GM03348 (cell line): ENCODE measurements at places on chromosomes 5 and 9.
A peak's percentile ranks its signal among the peaks of the same experiment; 100 is the strongest.

GRCh38 chr9:93172666-93173364 lies 11.1 kb upstream of the WNK2 start:
- DNase-seq = no peak

DNA sequence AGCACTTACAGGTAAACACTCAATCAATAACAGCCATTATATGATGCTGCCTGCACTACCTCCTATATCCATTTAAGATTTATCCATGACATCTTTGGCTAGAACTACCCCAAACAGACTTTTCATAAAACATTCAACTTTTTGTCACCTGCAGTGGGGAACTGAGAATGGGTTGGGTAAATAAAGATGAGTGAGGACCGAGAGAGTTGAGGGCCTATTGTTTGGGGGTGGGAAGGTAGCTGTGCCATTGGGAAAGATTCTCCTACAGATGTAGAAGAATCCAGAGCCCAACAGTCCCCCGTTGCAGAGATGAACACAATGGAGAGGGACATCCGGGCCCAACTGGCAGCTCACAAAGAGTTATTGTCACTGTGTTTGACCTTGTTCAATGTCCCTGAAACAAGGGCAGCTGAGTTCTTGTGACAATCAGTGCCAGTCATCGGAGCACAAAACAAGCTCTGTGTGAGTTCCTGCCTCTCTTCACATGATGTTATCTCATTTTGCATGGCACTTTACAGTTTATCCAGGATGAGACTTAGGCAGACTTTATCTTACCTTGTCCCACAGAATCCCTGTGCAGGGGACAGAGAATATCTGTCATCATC lies 11.5 kb upstream of the SLC31A2 start:
- no peak for DNase-seq

GRCh38 chr5:102226321-102226720 lies 69.8 kb downstream of the SLCO4C1 start:
- DNase-seq = no peak

- peak; percentile 69 for DNase-seq
Observed at GRCh38 chr9:96856363-96857286, 2.3 kb upstream of the ZNF782 start.

DNA sequence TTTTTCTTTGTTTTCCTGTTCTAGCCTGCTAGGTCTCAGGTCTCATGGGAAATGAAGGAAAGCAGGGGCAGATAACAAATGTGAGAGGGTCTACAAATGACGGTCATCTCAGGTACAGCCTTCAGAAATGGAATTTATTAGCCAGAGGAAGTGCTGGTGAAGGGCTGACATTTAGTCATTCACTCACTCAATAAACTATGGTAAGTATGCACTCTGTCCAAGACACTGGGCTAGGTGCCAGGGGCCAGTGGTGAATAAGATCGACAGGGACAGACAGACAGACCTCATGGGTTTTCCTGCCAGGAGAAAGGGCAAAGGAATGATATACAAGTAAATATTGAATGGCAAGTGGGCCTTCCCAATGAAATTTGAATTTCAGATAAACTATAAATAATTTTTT lies 6.3 kb downstream of the PDE6A start:
- DNase-seq = peak; percentile 55

- no peak for DNase-seq
Observed at GRCh38 chr9:121983736-121984135, 109.4 kb downstream of the TTLL11 start.

DNA sequence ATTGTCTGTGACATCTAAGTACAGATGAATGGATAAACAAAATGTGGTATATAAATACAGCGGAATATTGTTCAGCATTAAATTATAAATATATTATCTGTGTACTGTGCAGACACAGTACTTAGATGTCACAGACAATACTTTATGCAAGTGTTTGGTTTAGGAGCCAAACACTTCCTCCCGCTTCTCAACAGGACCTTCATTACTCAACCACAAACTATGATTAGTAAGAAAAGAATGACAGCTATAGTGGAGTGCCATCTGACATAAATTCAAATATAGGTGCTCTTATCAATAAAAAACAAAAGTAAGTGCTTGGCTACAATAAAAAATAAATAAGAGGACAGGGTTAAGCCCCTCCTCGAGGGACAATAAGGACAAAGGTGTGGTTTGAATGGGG lies 38.9 kb upstream of the STX17 start:
- no peak for DNase-seq

GRCh38 chr9:107390279-107390678 lies 99.3 kb downstream of the KLF4 start:
- no peak for DNase-seq

GRCh38 chr5:23330726-23331125 lies 176.7 kb upstream of the PRDM9 start:
- no peak for DNase-seq

- DNase-seq = no peak
Observed at GRCh38 chr9:137820161-137820855, 57.3 kb upstream of the CACNA1B start.

GRCh38 chr5:43855452-43855851 lies 252.5 kb downstream of the NNT start:
- DNase-seq = no peak

DNA sequence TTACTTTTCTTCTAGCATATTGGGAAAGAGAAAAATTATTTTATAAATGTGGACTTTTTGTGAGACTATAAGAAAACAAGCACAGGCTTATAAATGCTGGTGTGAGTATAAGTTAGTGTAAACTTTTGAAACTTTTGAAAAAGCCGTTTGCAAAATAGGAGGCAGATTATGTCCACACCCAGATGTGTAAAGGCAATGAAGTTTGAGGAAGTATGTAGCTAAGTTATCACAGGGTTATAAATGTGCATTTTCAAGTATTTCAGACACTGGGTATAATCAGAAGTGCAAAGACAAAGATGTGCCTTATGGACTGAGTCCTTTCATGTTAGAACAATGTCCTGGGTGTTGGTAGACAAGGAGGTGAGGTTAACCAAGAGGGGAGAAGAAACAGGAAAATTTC lies 85.5 kb downstream of the ANXA1 start:
- DNase-seq = no peak

GRCh38 chr9:73357607-73358006 lies 205.9 kb downstream of the ANXA1 start:
- no peak for DNase-seq

- DNase-seq = no peak
Observed at GRCh38 chr5:160023908-160024630, 15.1 kb downstream of the TTC1 start.

- DNase-seq = no peak
Observed at GRCh38 chr9:119443179-119443578, 73.9 kb upstream of the BRINP1 start.

GRCh38 chr5:53923961-53924360 lies 363.5 kb downstream of the NDUFS4 start:
- DNase-seq = no peak

DNA sequence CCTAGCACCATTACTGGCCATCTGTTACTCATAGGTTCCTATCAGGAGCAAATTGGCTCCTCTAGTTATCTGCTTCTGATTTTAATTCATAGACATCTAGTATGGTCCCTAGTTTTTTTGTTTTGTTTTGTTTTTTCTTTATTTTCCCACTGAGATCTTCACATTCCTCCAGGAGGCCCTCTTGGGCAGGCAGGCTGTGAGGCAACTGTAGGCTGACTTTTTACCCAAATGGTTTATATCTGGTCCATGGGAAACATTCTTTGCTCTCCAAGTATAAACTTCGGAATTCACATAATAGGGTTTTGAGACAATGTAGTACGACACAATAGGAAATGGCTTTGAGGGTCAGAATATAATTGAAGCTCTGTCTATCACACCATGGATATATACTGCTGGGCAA lies 250.9 kb upstream of the DAB2 start:
- DNase-seq = no peak

GRCh38 chr5:68433526-68433922 lies 218.0 kb downstream of the PIK3R1 start:
- DNase-seq = no peak

GRCh38 chr9:9216934-9217333 lies 1395.9 kb downstream of the PTPRD start:
- DNase-seq = no peak

DNA sequence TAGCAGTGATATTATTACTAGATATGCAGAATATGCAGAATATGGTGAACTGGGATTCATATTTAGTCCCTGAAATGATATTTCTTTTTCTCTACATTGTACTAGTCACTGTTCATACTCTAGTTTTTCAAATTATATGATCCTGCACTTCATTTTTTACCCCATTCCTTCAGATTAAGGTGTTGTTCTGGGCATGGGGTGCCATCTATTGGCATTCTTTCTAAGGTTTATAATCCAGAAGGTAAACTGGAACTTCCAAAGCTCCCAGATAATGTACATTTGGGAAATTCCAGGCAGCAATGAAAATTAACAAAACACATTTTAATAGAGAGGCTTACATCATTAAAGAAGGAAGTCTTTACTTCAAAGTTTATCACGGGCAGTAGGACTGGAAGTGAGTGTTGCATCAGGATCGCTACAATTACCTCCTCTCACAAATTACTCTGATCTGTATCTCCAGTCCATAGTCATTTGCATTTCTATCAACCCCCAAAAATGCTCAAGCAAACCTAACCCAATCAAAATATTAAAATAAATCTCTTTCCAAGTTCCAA lies 12.5 kb downstream of the RFX3 start:
- no peak for DNase-seq

GRCh38 chr5:154587123-154588026 lies 109.3 kb upstream of the HAND1 start:
- DNase-seq = no peak

- no peak for DNase-seq
Observed at GRCh38 chr5:127400946-127401670, 110.5 kb downstream of the MEGF10 start.

- peak; percentile 54 for DNase-seq
Observed at GRCh38 chr9:89497978-89498851, at the start of gene SEMA4D. Gene SEMA4D, minus strand, starts transcription at chr9:89498113. Its CDS starts 92,657 bp downstream, at chr9:89405456.

DNA sequence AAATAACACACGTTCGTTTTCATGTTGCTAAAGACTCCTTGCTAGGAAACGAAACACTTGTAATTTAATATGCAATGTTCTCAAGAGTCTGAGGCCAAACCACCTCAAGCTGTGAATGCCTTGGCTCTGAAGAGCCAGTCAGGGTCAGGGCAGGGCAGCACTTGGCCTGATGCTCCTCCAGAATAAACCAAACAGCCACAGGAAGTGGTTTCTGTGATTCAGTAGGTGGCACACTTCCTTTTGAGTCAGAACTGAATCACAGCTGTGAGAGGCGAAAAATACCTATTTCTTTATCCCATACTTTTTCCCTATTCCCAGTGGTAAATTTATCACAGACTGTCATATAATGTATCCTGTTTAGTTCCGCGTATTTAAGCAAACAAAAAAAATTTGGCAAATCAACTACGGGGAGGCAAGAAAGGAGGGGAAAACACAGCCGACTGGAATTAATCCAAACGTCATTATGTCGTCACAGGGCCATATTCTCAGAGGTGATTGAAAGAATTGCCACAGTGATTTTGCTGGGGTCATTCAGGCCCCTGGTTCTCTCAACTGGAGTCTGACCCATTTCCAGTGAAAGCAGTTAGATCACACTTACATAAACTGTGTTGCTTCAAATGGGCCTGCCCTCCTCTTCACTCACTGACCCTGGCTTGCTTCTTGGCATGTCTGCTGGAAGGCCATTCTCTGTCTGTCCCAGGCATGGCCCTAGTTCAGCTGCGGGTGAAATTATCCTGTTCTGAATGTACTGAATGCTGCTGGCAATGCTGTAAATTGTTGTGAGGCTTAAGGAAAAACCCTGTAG lies 71.2 kb downstream of the ARRDC3 start:
- peak; percentile 90 for DNase-seq

DNA sequence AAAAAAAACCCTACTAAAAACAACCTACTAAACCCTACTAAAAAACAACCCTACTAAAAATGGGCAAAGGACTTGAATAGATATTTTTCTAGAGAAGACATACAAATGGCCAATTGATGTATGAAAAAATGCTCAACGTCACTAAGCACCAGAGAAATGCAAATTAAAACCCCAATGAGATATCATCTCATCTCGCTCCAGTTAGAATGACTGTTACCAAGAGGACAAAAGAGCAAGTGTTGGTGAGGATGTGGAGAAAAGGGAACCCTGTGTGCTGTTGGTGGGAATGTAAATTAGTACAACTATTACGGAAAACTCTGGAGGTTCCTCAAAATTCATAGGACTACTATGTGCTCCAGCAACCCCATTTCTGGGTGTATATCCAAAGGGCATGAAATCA lies 10.8 kb downstream of the SDHA start:
- DNase-seq = no peak

DNA sequence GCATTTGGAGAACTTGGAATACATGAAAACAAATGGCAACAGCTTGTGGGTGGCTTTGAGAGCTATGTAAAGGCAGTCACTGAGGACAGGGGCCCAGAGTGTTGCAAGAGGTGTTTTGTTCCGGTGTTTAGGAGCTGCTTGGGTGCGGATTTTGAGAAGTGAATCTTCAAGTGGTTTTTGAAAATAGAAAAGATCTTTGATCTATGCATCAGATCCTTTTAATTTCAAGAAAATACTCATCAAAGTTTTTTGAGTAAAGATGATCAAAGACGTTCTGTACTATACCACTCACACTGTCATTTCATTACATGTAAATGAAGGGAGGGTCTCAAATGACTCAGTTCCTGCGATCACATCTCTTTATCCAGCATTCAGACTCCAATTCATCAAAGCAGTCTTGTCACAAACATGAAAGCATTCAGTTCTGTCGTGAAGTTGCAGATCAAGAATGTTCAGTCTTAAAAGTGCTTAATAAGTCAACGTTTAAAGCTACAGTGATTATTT lies 112.5 kb downstream of the WDR41 start:
- DNase-seq = no peak

DNA sequence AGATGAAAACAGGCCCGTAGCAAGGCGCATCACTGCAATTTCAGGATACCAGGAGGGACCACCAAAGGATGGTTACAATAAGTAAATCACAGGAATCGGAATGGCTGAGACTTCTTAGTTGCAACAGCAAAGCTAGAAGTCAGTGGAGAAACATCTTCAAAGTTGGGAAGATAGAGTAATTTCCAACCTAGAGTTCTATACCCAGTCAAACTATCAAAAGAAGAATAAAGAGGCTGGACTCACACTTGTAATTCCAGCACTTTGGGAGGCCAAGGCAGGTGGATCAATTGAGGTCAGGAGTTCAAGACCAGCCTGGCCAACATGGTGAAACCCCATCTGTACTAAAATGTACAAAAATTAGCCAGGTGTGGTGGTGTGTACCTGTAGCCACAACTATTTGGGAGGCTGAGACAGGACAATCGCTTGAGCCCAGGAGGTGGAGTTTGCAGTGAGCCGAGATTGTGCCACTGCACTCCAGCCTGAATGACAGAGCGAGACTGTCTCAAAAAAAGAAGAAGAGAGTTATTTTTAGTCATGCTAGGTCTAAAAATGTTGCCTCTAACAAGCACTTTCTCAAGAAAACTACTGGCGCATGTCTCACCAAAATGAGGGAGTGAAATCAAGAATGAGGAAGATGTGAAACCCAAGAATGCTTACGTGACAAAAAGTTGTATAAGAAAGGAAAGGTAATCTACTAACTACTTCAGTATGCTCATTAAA lies 267.7 kb downstream of the DENND1A start:
- DNase-seq = no peak
